ENCODE measurements at places on chromosomes 3 and 15. TPM values are rescaled to one million over a fixed set of nuclear protein-coding genes. Genes with fewer than 3 reads are reported as not detected.

The PGBD4 gene
- total RNA-seq = 3.9 TPM

The SAMD7 gene
- not detected for total RNA-seq

The DIPK2A gene
- 101 TPM for total RNA-seq

The CKMT1B gene
- not detected for total RNA-seq

The PRR23B gene
- not detected for total RNA-seq
